ENCODE measurements at places on chromosomes 7 and 10.
A peak's percentile ranks its signal among the peaks of the same experiment; 100 is the strongest.

DNA sequence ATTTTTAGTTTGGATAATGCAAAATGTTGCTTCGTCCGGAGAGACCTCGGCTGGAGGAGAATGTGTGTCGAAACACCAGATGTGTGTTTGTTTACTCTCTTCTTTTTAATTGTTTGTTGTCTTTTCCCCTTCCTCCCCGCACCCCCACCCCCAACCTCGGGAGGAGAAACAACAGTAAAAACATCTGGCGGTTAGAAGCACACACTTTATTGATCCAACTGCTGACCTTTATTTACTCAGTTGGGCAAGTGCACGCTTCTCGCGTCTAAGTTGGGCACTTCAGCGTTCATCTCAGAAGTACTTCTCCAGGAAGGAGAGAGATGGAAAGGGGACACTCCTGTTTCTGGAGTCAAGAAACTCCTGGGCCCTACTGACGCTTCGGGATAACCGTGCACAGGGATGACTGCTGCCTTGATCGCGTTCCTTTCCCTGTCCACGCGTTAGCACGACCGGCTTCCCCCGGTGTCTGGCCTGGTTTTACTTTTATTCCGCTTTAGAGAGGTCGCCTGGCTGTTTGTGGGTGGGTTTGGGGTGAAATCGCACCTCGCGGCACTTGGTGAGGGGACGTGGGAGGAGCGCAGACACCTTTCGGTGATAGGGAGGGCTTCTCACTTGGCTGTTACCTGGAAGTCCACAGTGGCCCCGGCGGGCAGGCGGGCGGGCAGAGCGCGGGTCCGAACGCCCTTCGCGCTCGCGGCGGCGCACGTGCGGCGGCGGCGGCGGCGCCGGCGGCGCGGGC, 168.3 kb upstream of the PPP1R3A start:
- peak; percentile 73 for DNase-seq
- H3K27ac ChIP-seq = peak overlapping the region; percentile 96
- H3K4me3 ChIP-seq = peak overlapping the region; percentile 88
- no peaks in the 10 kb centered on the region for H3K27me3 ChIP-seq
- peaks cover 11% of the 10 kb centered on the region for H3K4me1 ChIP-seq

DNA sequence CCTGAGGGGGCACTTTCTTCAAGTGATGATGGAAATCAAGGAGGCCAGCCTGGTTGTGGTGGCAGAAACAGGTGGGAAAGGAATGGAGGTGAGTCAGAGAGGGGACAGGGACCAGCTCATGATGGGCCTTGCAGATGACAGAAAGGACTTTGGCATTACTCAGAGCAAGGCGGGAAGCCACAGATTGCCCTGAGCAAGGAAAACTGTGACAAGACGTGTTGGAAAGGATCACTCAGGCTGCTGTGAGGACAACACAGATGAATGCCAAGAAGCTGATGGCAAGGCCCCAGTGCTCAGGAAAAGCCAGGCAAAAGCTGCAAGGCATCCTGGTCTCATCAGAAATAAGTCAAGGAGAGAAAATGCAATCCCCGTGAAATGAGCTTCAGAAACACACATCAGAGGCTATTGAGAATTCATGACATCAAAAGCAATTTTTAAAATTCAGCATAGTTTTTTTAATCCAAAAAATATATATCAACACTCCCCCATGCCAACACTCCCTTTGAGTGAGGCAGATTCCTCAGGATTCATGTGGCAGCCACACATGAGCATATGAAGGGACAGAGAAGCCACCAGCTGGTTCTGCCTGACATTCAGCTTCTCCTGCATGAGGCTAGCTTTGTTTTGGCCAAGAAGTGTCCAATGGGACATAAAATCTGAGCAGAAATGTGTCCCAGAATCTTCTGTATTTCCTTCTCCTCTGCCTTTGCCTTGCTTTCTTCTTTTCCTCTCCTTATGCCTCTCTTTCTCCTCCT, 244.5 kb upstream of the MYO3A start:
- DNase-seq = no peak
- no peak overlapping the region for H3K4me3 ChIP-seq
- no peak overlapping the region for H3K27ac ChIP-seq
- H3K27me3 ChIP-seq = no peaks in the 10 kb centered on the region

GRCh38 chr7:127382301-127383085, 10.0 kb downstream of the ZNF800 start:
- no peak overlapping the region for H3K27ac ChIP-seq
- H3K36me3 ChIP-seq = peaks cover 3% of the 10 kb centered on the region
- no peak overlapping the region for H3K4me3 ChIP-seq
- H3K4me1 ChIP-seq = peaks cover 4% of the 10 kb centered on the region

- H3K4me3 ChIP-seq = no peak overlapping the region
- H3K4me1 ChIP-seq = peaks cover 17% of the 10 kb centered on the region
- H3K27ac ChIP-seq = no peak overlapping the region
- no peaks in the 10 kb centered on the region for H3K27me3 ChIP-seq
- DNase-seq = no peak
Measured at GRCh38 chr7:18475488-18475887, 20.1 kb upstream of the HDAC9 start.

GRCh38 chr7:157486007-157486755, 149.4 kb downstream of the DNAJB6 start:
- no peaks in the 10 kb centered on the region for H3K4me1 ChIP-seq
- H3K27ac ChIP-seq = no peak overlapping the region
- H3K27me3 ChIP-seq = peaks cover 66% of the 10 kb centered on the region
- no peak for DNase-seq
- no peaks in the 10 kb centered on the region for H3K36me3 ChIP-seq
- H3K4me3 ChIP-seq = no peak overlapping the region

- no peak for DNase-seq
- H3K36me3 ChIP-seq = no peaks in the 10 kb centered on the region
- no peak overlapping the region for H3K4me3 ChIP-seq
Measured at GRCh38 chr7:129366-130221, 62.8 kb upstream of the FAM20C start.

GRCh38 chr7:2626498-2627117, 5.2 kb upstream of the TTYH3 start:
- H3K27me3 ChIP-seq = peaks cover 82% of the 10 kb centered on the region
- H3K36me3 ChIP-seq = no peaks in the 10 kb centered on the region
- H3K4me1 ChIP-seq = no peaks in the 10 kb centered on the region
- H3K27ac ChIP-seq = no peak overlapping the region
- no peak for DNase-seq

GRCh38 chr7:149616898-149617297, 119.3 kb upstream of the ZNF746 start:
- DNase-seq = no peak
- H3K27me3 ChIP-seq = no peaks in the 10 kb centered on the region
- peaks cover 17% of the 10 kb centered on the region for H3K36me3 ChIP-seq
- H3K4me1 ChIP-seq = peaks cover 3% of the 10 kb centered on the region
- H3K4me3 ChIP-seq = no peak overlapping the region

- no peak overlapping the region for H3K4me3 ChIP-seq
- H3K27me3 ChIP-seq = no peaks in the 10 kb centered on the region
- no peak overlapping the region for H3K27ac ChIP-seq
- no peaks in the 10 kb centered on the region for H3K4me1 ChIP-seq
- H3K36me3 ChIP-seq = no peaks in the 10 kb centered on the region
- no peak for DNase-seq
Measured at GRCh38 chr10:74025380-74025978, 27.6 kb downstream of the VCL start.

DNA sequence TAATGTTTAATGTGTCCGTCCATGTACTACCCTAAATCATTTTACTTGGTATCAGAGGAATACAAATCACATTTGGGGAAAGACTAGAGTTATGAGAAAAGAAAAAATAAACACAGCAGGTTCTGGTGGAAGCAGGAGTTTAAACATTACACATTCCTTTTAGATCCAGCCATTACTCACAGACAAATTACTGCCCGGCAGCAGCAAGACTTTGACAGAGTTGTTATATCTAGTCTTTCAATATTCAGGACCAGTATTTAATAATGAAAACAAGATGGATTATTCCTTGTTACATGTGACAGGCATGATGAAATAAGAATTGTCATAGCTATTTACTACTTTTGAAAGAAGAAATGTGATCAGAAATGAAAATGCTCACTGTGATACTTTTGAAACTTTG, 131.8 kb upstream of the GNAI1 start:
- H3K27me3 ChIP-seq = no peaks in the 10 kb centered on the region
- no peaks in the 10 kb centered on the region for H3K36me3 ChIP-seq
- no peak for DNase-seq
- no peak overlapping the region for H3K27ac ChIP-seq
- no peaks in the 10 kb centered on the region for H3K4me1 ChIP-seq

GRCh38 chr7:127857464-127857841, 173.8 kb downstream of the LRRC4 start:
- no peak overlapping the region for H3K27ac ChIP-seq
- H3K27me3 ChIP-seq = no peaks in the 10 kb centered on the region
- H3K36me3 ChIP-seq = peaks cover 4% of the 10 kb centered on the region
- DNase-seq = no peak
- H3K4me3 ChIP-seq = no peak overlapping the region

DNA sequence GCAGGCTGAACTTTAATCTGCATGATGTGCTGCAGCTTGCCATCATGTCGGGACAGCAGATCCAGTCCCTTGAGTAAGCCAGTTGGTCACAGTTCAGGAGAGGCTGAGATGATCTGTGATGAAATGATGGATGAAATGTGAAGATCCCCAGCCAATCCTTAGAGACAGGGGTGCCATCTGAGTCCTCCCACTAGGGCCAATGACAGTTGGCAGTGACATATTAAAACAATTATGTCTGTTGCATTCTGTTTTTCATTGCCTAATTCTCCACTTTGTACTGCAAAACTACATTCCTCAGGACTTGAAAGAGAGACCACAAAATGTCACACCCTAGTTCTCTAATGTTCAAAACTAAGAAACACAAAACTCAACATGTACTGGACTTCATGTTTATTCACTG, 66.3 kb upstream of the CAV2 start:
- no peak overlapping the region for H3K27ac ChIP-seq
- no peak overlapping the region for H3K4me3 ChIP-seq
- no peaks in the 10 kb centered on the region for H3K27me3 ChIP-seq
- no peaks in the 10 kb centered on the region for H3K36me3 ChIP-seq

DNA sequence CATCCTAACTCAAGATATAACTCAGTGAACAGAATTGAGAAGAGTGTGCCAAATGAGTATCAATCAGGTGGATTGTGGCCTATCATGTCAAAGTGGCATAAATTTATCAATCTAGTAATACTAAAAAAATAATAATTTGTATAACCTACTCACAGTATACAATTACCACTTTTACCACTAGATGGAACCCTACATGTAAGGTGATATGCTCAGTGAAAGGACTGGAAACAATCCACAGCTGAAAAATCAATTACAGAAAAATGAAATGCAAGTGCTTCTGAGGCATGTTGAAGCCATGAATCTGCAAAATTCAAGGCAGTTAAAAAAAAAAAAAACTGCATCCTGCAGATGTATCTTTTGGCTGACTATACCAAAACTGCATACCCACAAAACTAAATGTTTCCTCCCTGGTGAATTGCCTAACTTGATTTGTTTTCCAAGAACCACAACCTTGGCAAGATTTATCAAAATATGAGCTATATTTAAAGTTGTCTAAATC, 13.9 kb downstream of the ARHGAP19 start:
- H3K27me3 ChIP-seq = no peaks in the 10 kb centered on the region
- H3K27ac ChIP-seq = no peak overlapping the region
- H3K4me1 ChIP-seq = peaks cover 17% of the 10 kb centered on the region
- no peak overlapping the region for H3K4me3 ChIP-seq
- H3K36me3 ChIP-seq = no peaks in the 10 kb centered on the region

DNA sequence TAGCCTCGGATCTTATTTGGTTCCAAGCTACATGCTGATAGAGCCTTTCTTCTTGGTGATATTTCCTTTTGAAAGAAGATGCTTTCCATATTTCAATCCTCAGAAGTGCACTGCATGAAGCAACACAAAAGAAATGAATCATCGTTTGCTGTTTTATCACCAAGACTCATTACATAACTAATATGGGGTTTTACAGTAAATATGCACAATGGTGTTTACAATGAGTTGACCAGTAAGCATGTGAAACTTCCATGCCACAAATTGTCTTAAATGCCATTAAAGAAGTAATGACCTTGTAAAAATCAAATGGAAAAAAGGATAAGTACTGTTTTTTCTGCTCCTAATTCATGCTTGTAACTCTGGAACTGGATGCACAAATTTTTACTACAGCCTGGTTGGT, 1017.0 kb upstream of the GHITM start:
- no peak overlapping the region for H3K4me3 ChIP-seq
- DNase-seq = no peak
- H3K36me3 ChIP-seq = no peaks in the 10 kb centered on the region
- H3K27me3 ChIP-seq = no peaks in the 10 kb centered on the region
- no peak overlapping the region for H3K27ac ChIP-seq
- H3K4me1 ChIP-seq = no peaks in the 10 kb centered on the region

- H3K36me3 ChIP-seq = no peaks in the 10 kb centered on the region
- no peak overlapping the region for H3K4me3 ChIP-seq
- H3K27me3 ChIP-seq = no peaks in the 10 kb centered on the region
- no peak overlapping the region for H3K27ac ChIP-seq
- no peaks in the 10 kb centered on the region for H3K4me1 ChIP-seq
Measured at GRCh38 chr7:36456548-36456947, 66.9 kb downstream of the ANLN start.

DNA sequence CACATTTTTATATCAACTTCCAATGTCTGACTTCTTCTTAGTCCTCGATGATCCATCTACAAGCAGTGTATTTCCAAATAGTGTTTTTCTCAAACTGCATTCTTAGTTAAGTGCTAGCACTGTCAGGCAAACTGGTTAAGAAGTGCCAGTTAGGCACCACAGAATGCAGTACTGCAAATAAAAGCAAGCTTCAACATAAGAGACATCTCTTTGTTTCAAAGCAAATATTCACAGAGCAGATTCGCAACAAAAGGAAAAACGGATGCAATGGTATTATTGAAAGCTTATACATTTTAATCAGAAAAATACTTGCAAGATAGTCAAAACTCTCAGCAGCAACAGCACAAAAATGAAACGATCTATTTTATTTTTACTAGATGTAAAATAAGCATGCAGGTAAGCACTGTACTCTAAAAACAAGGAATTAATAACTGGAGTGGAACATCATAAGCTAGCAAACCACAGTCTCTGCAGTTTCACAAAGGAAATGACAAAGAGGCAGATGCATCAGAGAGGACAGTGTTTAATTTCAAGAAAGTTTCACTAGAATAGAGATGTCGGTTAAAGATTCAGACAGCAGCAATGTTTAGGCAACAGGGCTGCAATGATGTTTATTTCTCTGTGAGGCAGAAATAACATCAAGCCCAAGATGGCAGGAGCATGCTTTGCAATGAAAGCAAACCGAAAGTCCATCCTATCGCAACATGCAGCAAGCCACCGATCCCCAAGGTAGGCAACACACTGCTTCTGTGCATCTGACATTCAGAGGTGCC, 82.0 kb downstream of the FGFR2 start:
- no peaks in the 10 kb centered on the region for H3K27me3 ChIP-seq

GRCh38 chr7:36667007-36667745, 57.1 kb downstream of the AOAH start:
- H3K27me3 ChIP-seq = no peaks in the 10 kb centered on the region
- no peaks in the 10 kb centered on the region for H3K36me3 ChIP-seq
- H3K27ac ChIP-seq = no peak overlapping the region
- H3K4me3 ChIP-seq = no peak overlapping the region
- H3K4me1 ChIP-seq = no peaks in the 10 kb centered on the region
- no peak for DNase-seq

- no peaks in the 10 kb centered on the region for H3K4me1 ChIP-seq
- H3K4me3 ChIP-seq = no peak overlapping the region
- H3K36me3 ChIP-seq = no peaks in the 10 kb centered on the region
- DNase-seq = no peak
Measured at GRCh38 chr7:154372011-154372601, 319.9 kb downstream of the DPP6 start.

- no peaks in the 10 kb centered on the region for H3K4me1 ChIP-seq
- no peak overlapping the region for H3K27ac ChIP-seq
- H3K36me3 ChIP-seq = no peaks in the 10 kb centered on the region
- H3K27me3 ChIP-seq = no peaks in the 10 kb centered on the region
- no peak overlapping the region for H3K4me3 ChIP-seq
Measured at GRCh38 chr7:133958822-133959221, 168.3 kb upstream of the LRGUK start.

Data from MM.1S (cell line).